ENCODE measurements at places on chromosomes 4 and X.

DNA sequence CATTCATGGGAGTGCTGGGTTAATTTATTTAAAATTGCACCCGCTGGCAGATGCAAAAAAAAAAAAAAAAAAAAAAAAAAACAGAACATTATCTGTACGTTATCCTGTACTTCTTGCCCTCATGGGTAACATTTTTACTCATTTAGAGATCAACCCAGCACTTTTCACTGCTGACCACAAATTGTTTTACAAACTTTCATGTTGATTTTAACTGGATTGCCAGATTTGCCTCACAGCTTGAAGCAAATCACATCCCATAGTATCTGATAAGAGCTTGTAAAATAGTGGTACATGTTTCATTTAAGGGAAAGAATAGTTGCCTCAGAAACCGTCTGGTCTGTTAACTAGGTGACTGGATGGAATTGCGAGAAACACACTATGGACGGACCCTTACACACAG is 640.8 kb downstream of the TRIML1 start:
- no peak for DNase-seq

DNA sequence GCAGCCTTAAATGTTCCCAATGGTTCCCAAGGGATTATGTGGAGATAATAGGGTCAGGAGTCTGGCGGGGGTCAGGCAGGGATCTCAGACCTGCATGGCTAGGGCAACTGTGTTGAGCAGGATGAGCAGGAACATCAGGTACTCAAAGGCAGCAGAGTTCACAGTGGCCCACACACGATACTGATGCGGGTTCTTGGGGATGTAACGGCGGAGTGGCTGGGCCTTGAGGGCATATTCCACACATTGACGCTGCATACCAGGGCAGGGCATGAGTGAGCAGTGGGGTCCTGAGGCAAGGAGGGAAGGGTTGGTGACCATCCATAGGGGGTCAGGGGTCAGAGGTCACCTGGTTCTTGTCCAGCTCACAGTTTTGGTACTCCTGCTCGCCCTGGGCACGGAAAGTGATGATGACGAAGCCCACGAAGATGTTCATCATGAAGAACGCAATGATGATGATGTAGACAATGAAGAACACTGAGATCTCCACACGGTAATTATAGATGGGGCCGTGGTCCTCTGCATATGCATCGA is 15.1 kb upstream of the SYP start:
- DNase-seq, result no peak

DNA sequence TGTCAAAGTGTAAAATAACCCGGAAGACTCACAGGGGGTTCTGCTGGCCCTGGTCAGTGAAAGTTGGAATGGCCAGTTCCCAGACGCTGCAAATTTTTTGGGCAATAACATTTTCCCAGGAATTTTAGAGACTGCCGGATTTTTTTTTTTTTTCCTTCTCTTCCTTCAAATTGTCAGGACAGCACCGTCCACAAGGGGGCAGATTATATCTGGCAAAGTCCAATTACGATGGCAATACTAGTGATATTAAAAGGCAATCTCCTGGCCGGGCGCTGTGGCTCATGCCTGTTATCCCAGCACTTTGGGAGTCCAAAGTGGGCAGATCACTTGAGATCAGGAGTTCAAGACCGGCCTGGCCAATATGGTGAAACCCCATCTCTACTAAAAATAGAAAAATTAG is 20.5 kb downstream of the SLC25A5 start:
- peak; percentile 19 for DNase-seq

GRCh38 chr4:11039634-11040131 is 355.1 kb upstream of the CLNK start:
- no peak for DNase-seq

GRCh38 chr4:54719378-54719777 is 61.6 kb downstream of the KIT start:
- DNase-seq, result no peak

GRCh38 chr4:8773124-8773931 is 98.3 kb downstream of the HMX1 start:
- no peak for DNase-seq

DNA sequence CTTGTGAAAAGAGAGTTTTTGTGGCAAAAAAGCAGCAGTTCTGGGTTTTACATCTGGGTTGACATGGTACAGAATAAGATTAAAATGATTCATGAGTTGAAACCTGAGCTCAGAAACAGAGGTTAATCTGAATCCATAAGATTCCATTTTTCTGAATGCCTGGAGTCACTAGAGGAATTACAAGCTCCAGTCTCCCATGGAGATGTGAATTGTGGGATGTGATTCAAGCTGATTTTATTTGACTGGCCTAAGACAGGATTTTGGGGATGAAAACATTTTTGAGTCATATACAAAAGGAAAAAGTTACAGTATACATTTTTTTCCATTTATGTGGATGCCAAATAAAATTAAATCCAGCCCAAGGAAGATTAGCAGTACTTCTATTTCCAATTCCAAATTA is 161.1 kb downstream of the RBM46 start:
- no peak for DNase-seq
